Urinary bladder (tissue), 4 donors: ENCODE measurements at places on chromosomes 2 and 18.

- no peak for DNase-seq
These were observed 31.7 kb upstream of the CERS6 start for GRCh38 chr2:168424112-168424951.

DNA sequence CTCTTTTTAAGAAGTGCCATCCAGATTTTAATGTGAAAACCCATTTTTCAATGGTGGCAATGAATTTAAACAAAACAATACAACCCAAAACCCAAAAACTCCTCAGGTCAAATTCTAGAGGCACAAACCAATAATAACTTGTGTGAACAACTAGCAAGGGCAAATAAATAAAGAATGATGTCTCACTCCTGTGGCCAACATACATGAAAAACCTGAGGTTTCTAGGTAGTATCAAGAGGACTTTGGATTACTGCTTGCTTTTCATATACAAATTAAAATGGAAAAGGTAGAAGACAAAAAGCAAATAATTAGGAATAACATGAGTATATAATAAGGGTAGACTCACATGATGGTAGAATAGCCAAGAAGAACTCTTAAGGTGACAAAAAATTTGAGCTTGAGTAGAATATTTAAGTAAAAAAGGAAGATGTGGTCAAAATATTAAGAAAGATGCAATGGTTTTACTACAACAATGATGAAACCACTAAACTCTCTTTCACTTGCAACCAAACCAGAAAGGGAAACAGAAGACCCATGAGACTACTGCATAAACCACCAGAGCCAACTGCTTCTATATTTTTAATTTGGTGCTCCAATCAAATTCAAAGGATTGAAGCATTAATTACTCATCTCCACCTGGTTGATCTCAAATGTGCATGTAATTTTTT, 53.5 kb downstream of the DARS1 start:
- DNase-seq: no peak

DNA sequence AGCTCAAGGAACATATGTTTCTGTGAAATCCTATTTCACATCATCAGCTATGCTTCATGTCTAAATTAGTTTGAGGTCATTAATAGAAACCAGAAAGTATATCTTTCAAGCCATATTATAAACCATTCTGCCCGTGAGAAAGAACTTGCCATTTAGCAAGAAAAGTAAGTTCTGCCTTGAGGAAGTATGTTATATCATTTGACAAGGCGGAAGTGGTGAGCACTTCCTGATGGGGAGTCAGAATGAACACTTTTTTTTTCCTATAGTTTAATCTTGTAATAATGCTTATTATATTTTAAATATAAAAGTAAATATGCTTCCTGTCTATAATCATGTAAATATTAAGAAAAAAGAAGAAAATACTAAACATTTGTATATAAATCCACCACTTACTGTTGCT, 39.3 kb upstream of the NRXN1 start:
- DNase-seq: no peak

- no peak for DNase-seq
These were observed 68.4 kb upstream of the CTDP1 start for GRCh38 chr18:79611040-79611681.

- DNase-seq: no peak
These were observed at the start of gene ITGA4 for GRCh38 chr2:181457121-181457740. Gene ITGA4, plus strand, starts transcription at chr2:181457386. Its CDS starts 269 bp downstream, at chr2:181457655.

DNA sequence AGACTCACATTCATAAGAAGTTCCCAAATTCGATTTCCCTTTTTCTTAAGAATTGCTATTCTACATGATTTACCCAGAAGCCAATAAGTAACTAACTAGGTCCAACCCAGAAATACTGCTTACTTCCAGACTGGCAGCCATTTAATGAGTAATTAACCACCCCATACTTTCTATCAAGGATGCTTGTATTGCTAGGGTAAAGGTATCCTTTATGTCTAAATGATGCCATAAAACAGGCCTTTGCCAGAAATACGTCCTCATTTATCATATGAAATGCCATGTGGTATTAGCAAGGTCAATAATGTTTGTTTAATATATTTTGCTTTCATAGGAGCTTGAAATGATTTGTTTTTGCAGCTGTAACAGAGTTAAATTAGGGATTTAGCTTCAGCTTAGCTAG, 56.1 kb downstream of the PLEKHM3 start:
- DNase-seq: no peak

- no peak for DNase-seq
These were observed 68.7 kb upstream of the EDAR start for GRCh38 chr2:109057686-109058085.

- no peak for DNase-seq
These were observed 66.1 kb upstream of the GPC1 start for GRCh38 chr2:240369335-240369734.

DNA sequence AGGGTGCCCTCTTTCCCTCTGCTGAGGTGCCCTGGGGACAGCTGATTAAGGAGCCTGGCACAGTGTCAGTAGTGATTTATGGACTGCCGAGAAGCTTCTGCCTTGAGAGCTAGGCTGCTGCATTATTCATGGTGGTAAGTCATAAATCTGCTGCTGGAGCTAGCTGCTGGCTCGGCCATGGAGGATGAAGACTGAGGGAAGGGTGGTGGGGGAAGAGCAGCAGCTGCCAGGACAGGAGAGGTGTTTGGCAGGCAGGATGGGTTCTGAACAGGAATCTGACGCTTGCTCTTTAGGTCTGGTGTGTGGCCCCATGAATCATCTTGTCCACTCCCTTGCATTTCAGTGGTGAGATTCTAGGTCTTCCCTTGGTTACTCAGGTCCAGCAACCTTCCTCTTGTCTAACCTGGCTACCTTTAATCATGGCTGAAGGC, 296.3 kb downstream of the DYSF start:
- DNase-seq: no peak

GRCh38 chr2:159072795-159073194, 104.4 kb downstream of the TANC1 start:
- no peak for DNase-seq
